ENCODE measurements at places on chromosomes 2 and 18. TPM values are rescaled to one million over a fixed set of nuclear protein-coding genes. Genes with fewer than 3 reads are reported as not detected.

DNA sequence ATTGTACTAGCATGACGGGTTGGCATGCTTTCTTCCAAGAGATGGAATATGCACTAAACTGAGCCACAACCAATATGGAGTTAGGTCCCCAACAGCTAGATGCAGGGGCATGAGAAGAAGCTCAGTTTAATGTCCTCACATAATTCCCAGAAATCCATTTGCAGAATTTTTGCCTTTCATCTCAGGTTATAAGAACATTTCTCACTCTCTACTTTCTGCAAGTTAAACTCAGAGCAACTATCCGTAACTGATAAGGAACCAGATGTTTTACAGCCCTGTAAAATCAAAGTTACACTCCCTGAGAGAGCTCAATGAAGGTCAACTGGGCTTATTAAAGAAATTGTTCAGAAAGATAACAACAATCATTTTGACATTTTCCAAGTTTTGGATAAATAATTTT is 30.7 kb downstream of the COPS8 start:
- H3K4me3 ChIP-seq = no peak overlapping the region
- H3K27ac ChIP-seq = no peak overlapping the region
- DNase-seq = no peak
- peaks cover 20% of the 10 kb centered on the region for H3K4me1 ChIP-seq
- no peaks in the 10 kb centered on the region for H3K27me3 ChIP-seq

GRCh38 chr2:189821953-189822748 is 37.9 kb downstream of the PMS1 start:
- H3K27ac ChIP-seq = no peak overlapping the region
- H3K36me3 ChIP-seq = peaks cover 5% of the 10 kb centered on the region
- DNase-seq = no peak
- no peak overlapping the region for H3K4me3 ChIP-seq

DNA sequence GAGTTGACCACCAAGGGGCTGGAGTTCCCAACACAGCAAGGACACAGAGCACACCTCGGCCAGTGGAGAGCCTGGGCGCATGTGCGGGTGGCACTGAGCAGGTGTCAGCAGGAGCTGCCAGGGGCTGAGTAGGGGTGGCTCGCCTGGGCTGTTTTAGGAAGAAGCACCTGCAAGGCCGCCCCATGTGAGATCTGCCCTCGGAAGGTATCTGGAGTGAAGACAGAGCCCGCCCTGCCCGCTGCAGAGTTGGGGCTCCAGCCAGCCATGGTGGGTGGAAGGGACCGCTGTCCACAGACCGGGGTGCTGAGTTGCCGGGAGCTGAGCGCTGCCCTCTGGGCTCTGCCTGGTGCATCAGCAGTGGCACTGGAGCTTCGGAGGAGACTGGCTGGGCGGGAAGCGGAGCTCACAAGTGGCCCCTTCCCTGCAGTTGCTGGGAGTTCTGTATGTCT is 35.2 kb downstream of the MTERF4 start:
- peaks cover 54% of the 10 kb centered on the region for H3K36me3 ChIP-seq
- no peak overlapping the region for H3K27ac ChIP-seq
- no peak overlapping the region for H3K4me3 ChIP-seq
- no peaks in the 10 kb centered on the region for H3K27me3 ChIP-seq
- peak; percentile 68 for DNase-seq

GRCh38 chr2:20488782-20489181 is 41.9 kb downstream of the RHOB start:
- H3K27ac ChIP-seq = no peak overlapping the region
- H3K36me3 ChIP-seq = no peaks in the 10 kb centered on the region
- DNase-seq = no peak
- H3K4me3 ChIP-seq = no peak overlapping the region
- no peaks in the 10 kb centered on the region for H3K27me3 ChIP-seq

- no peaks in the 10 kb centered on the region for H3K36me3 ChIP-seq
- no peaks in the 10 kb centered on the region for H3K4me1 ChIP-seq
- peak; percentile 60 for DNase-seq
- H3K27me3 ChIP-seq = no peaks in the 10 kb centered on the region
Observed at GRCh38 chr2:62423235-62423634, 82.8 kb downstream of the TMEM17 start.

Gene C2orf72
- 0.17 TPM for total RNA-seq

Gene NXPH2
- not detected for total RNA-seq

Gene CXCR1
- not detected for total RNA-seq
